Body of pancreas (tissue), 4 donors: ENCODE measurements at places on chromosomes 3 and 15.

- no peak for DNase-seq
These were observed 130.9 kb upstream of the BHLHE40 start for GRCh38 chr3:4848176-4848825.

- no peak for DNase-seq
These were observed 43.6 kb upstream of the KY start for GRCh38 chr3:134694466-134694865.

GRCh38 chr3:58528629-58529028, 8.4 kb downstream of the ACOX2 start:
- peak; percentile 77 for DNase-seq

GRCh38 chr3:126546549-126547239, 12.0 kb downstream of the C3orf22 start:
- DNase-seq = no peak

- DNase-seq = no peak
These were observed 43.8 kb downstream of the IL5RA start for GRCh38 chr3:3066378-3066777.

GRCh38 chr15:53457479-53457878, 302.0 kb downstream of the WDR72 start:
- DNase-seq = no peak

- DNase-seq = no peak
These were observed 26.8 kb upstream of the CPNE9 start for GRCh38 chr3:9676785-9677184.

DNA sequence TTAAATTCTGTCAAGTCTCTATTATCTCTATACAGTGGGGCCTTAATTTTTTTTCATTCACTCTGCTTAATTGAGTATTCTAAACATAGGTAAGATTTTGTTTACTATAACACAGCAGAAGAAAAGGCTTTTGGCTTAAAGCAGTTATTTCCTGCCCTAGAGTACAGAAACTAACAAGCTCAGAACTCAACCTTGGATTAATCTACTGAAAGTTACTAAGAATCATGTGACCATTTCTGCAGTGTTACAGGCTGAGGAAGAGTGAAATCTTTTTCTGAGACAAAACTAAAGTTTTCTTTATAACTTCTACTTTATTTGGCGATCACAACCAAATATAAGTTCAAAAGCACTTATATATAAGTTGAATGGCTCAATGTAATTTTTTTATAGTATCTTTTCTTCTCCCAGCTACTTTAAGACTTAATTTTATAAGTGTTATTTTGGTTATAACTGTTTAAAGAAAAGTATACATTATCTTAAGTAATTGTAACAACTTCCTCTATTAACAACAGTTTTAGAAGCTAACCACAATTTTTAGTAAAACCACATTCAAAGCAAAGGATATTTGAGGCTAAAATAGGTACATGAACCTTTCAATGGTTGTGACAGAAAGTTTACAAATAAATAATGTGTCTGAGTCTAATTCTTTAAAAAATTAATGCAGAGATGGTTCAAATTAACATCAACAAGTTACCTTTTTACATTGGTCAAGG, 240.6 kb upstream of the NAALADL2 start:
- no peak for DNase-seq

- peak; percentile 20 for DNase-seq
These were observed at the start of gene IGSF10 for GRCh38 chr3:151460774-151461450. Gene IGSF10, minus strand, starts transcription at chr3:151461061. Its CDS starts 2,352 bp downstream, at chr3:151458709.

DNA sequence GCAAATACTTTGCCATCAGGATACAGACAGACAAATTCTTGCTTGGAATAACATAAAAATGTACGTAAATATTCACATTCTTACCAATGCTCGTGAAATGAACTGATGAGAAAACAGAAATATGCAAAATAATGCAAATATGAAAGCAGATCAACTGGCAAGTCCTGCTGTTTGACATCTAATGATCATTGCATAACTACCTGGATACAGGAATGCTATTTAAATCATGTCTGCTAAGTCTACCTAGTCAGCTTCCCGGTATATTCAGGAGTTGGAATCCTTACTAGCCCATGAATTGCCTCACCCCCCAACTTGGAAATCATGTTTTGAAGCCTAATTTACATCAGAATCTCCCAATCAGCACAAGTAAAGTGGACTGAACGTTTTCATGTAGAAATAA, 230.6 kb downstream of the CHL1 start:
- no peak for DNase-seq

DNA sequence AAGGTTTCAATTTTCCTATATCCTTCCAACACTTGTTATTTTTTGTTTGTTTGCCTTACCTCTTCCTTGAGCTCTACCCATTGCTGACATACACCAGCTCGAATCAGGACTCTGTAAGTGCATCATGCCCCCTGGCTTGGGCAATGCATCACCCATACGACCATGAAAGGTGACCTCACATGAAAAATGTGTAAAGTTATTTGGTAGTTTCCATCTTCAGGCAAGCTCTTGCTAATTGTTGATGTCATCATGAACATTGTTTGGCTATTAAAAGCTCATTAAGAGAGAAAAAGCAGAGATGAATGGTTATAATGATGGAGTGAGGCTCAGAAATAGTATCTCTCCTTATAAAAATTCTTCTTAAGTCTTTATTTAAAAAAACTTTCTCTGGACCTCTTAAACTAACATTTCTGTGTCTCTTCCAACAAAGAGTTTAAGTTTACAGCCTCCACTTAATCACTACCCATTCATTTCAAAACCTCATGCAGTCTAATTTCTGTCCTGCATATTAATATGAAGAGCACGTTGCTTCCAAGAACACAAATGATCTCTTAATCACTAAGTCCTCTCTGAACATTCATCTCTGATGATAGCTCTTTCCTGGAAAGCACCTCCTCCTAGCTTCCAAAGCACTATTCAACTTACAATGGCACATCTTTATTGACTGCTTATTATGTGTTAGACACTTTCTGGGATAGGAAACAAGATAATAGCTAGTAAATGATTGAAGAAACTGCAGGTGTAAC, 236.3 kb downstream of the NFKBIZ start:
- no peak for DNase-seq

DNA sequence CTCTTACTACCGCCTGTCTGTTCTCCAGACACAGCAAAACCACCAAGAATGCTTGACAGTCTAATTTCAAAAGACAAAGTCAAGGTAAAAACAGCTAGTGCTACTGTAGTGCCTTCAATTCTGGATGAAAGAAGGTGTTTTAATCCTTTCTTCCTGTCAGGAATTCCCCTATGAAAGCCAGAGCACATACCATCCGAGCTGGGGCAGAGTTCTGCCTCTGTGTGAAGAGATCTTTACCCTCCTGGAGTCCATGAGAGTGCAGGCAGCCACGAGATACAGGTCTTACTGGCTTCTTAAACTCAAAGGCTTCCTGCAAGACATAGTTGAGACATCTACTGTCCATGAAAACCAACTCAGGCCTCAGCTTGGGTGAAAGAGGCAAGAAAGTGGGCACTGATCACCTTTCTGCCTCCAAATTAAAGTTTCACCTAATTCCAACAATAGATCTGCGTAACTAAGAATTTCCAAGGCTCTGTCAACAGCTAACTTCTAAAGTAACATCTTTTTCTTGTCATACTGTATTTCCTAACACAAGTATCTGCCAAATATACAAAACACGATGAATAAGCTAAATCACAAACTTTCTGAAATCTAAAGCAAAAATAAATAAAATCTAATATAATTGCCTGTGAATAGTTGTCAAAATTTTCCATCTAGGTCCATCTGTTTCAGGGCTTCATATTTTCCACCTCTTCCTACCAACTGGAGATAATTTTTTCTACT, 7.5 kb downstream of the CDC25A start:
- no peak for DNase-seq

- peak; percentile 24 for DNase-seq
These were observed 136.0 kb upstream of the CCDC54 start for GRCh38 chr3:107241217-107241616.

GRCh38 chr3:49813497-49814174, at the start of gene UBA7:
Gene UBA7, minus strand, starts transcription at chr3:49813953. Its CDS starts 166 bp downstream, at chr3:49813787.
- peak; percentile 70 for DNase-seq

DNA sequence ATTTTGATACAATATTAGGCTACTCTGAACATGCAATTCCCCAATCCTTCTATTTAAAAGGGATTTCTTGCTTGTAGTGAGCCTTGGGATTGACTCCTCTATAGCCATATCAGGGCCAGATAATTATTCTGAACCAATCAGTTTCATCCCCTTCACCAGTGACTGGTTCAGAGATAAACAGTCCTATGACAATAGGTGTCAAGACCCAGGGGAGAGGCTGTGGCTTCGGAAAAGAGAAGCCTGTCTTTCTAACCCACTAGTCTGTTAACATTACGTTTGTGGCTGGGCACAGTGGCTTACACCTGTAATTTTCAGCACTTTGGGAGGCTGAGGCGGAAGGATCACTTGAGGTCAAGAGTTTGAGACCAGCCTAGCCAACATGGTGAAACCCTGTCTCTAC, 6.2 kb upstream of the ISLR2 start:
- DNase-seq = no peak
